ENCODE measurements at places on chromosomes 11 and 22.

- no peak for DNase-seq
Observed at GRCh38 chr11:125379981-125380380, 116.1 kb downstream of the FEZ1 start.

DNA sequence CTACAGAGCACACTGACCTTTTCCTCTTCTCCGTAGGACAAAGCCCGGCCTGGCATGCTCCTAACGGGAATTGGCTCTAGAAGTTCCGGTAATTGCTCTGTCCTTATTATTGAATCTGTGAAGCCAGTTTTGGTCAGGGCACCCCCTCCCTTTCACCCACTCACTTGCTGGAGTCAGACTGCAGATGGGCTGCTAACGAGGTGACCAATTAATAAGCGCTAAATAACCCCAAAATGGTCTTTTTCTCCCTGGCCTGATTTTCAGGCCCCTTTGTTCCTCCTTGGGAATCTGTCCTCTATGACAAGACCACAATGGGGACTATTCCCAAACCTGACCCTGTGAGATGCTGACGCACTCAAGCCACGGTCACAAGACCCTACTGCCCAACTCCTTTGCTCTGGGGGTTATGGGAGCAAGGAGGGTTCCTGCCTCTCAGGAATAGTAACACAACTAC, 610.0 kb upstream of the CADM1 start:
- no peak for DNase-seq

DNA sequence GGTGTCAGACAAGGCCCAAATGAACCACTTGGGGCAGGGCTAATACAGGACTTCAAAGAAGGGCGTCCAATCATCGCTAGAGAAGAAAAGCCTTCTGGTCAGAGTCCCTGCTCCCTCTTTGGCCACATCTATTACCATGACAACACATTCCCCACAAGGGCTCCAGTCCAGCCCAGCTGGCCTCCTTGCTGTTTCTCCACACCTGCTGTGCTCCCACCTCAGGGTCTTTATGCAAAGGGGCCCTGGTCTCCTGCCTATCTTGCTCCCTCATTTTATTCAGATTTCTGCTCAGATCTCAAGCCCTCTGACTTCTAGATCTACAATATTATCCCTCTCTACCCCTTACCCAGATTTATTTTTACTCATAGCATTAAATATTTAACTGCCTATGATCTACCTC, 58.0 kb upstream of the KIRREL3 start:
- no peak for DNase-seq

GRCh38 chr22:25514436-25515180, 49.9 kb upstream of the GRK3 start:
- no peak for DNase-seq

- no peak for DNase-seq
Observed at GRCh38 chr11:98300719-98301118, 720.0 kb upstream of the CNTN5 start.

DNA sequence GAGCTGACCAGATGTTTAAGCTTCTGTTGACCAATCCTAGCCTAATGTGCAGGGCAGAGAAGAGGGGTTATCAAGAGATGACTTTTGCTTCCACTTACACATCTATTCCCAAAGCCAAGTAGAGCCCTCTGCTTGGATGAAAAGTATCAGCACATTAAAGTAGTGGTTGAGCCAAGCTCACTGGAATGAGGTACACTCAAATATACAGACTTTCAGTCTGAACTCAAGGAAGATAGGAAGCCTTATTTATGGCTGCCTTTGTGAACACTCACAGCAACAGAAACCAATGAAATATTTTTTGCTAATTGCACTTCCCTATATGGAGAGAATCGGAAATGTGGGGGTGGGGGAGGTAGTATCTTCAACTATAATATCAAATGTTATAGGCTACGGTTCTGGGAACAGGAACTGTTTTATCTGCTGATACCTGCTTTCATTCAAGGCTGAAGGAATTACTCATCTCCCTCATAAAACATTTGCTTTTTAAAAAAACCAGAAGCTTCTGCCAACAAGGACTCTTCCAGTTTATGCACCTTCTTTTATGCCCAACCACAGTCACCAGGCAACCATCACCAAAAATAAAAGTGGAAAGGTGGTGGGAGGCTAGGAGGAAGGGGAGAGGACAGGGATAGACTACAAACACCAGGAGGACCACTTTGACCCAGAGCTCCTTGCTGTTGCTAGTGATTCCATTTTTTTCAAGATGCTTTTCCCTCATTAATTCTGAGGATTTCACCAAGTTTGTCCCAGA, 91.2 kb downstream of the CLPB start:
- no peak for DNase-seq

Measured in hematopoietic multipotent progenitor cell treated with erythropoietin and hydrocortisone succinate and interleukin-3 and kit ligand, for 15 days (in vitro differentiated cells).